CD4-positive, alpha-beta T cell treated with Interferon gamma for 1 hour (primary cell): ENCODE measurements at places on chromosomes 16 and 17.

DNA sequence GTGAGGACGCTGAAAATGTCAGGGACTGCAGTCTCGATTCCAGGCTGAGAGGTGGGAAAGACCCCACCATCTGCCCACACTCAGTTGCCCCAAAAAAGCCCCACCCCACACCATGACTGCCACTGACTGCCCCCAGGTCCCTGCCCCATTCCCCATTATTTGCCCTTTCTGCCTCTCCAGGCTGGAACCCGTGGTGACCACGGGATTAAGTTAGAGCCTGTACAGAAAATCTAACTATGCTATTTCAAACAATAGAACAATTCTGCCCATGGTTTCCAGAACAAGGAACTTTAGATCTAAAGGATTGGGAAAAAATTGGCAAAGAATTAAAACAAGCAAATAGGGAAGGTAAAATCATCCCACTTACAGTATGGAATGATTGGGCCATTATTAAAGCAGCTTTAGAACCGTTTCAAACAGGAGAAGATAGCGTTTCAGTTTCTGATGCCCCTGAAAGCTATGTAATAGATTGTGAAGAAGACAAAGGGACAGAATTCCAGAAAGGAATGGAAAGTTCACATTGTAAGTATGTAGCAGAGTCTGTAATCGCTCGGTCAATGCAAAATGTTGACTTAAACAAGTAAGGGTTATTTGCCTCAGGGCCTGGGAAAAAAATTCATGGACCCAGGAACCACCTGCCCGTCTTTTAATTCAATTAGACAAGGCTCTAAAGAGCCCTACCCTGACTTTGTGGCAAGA lies 14.4 kb downstream of the FLYWCH1 start:
- no peak for DNase-seq

GRCh38 chr17:61647047-61647446 lies 56.0 kb upstream of the NACA2 start:
- DNase-seq: no peak

DNA sequence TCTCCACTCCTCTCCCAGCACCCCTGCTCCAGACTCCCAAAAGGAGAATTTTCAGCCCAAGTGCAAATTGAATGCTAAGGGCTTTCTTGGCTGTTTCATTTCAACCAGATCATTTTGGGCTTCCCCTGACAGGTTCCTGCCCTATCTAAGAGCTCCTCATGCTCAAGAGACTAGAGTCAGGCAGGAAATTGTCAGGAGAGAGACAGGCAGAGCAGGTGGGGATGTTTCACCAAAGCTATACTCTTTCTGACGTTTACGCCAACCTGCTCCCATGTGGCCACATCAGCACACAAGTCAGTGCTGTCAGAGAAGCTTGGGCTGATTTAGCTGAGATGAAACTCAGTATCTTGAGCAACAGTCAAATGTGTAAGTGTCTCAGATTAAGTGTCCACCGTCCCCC lies 31.4 kb downstream of the HIC1 start:
- DNase-seq: no peak

- no peak for DNase-seq
Observed at GRCh38 chr17:58051468-58051867, 31.8 kb upstream of the DYNLL2 start.

DNA sequence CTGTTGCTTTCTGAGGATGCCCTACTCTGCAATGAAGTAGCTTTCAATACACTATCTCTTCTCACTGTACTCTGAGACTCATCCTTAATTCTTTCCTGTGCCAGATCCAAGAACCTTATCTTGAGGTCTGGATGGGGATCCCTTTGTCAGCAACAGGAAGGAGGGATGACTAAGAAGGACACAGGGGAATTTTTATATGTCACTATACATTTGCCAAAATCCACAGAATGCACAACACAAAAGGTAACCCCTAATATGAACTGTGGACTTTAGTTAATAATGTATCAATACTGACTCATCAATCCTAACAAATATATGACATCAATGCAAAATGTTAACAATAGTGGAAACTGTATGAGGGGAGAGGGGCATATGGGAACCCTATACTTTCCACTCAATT lies 4.7 kb upstream of the RBBP6 start:
- DNase-seq: no peak

DNA sequence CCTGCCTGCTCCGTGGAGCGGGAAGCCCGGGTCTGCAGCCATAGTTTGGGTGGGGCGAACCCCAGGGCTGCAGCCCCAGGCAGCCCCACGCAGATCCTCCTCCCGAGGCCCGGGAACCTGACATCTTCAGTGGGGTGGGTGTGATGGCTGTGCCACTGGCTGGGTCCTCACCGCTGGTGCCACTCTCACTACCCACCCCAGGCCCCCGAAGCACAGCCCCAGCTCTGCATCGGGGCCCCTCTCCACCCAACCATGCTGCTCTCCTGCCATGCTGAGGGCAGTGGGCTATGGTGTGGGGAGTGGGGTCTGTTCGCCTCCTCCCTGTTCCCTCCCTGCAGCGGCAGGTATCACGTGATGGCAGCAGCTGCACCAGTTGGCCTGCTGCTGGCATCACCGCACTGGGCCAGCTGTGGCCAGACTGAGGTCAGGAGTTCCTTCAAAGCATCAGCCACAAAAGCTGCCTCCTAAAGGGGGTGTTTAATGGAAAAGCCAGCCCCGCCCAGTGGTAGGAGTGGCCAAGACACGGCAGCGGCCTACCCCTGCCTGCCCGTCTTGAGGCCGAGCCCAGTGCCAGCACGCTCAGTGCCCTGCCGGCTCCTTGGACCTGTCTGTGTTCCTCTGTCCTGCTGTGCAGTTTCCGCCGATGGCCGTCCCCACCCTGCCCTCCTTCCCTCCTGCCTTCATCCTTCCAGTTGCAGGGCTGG lies 10.8 kb downstream of the KCTD5 start:
- no peak for DNase-seq

DNA sequence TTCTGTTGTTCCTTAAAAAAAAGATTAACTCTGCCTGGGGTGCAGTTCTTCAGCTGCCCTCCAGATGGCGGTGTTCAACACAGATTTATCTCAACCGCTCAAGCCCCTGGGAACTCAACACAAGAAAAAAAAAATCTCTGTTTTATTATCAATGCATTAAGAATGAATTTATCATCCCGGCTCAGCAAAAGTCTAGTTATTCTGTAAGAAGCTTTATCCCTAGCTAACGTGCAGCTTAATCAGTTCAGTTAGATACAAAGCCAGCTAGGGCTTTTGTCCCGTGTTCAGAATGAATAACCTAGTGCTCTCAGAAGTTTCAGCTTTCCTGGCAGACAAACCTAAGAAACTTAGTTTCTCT lies 475.9 kb upstream of the CCL2 start:
- DNase-seq: no peak

GRCh38 chr17:47621293-47622179 lies 28.2 kb upstream of the KPNB1 start:
- DNase-seq: no peak
